ENCODE measurements at places on chromosomes 11 and 22. TPM values are rescaled to one million over a fixed set of nuclear protein-coding genes. Genes with fewer than 3 reads are reported as not detected.

Gene DLG2
- 3.5 TPM for total RNA-seq

Gene DDIAS
- 2.6 TPM for total RNA-seq

Gene RASD2
- total RNA-seq: 0.22 TPM

Gene TMEM41B
- total RNA-seq: 48.6 TPM

Gene PCSK7
- 36.5 TPM for total RNA-seq

Gene THYN1
- 46.6 TPM for total RNA-seq

Gene TBX1
- total RNA-seq: not detected

Gene SHANK2
- 3.2 TPM for total RNA-seq

Gene GGT5
- total RNA-seq: 13.7 TPM

Gene RBFOX2
- total RNA-seq: 175 TPM

Gene NCR3LG1
- 14.4 TPM for total RNA-seq

Gene SULT4A1
- 0.43 TPM for total RNA-seq

Gene C11orf42
- not detected for total RNA-seq

Gene RPS6KB2
- 35.3 TPM for total RNA-seq

Gene FXYD6
- total RNA-seq: 3.9 TPM

Gene HBG1
- not detected for total RNA-seq

Gene HYLS1
- total RNA-seq: 7.3 TPM

Gene PRR33
- not detected for total RNA-seq

Gene APLNR
- not detected for total RNA-seq

Gene ART1
- not detected for total RNA-seq

Gene GLYAT
- not detected for total RNA-seq

Gene SAA2
- total RNA-seq: 0.13 TPM

Gene JOSD1
- 66.5 TPM for total RNA-seq

Gene APOA4
- not detected for total RNA-seq

Gene AIFM3
- 0.52 TPM for total RNA-seq

Gene FZD4
- total RNA-seq: 29.6 TPM

Gene IRAG1
- total RNA-seq: 2.1 TPM

Gene PATE4
- not detected for total RNA-seq

Gene OR5T2
- total RNA-seq: not detected

Gene C22orf31
- not detected for total RNA-seq

Gene OR5B21
- total RNA-seq: 0.22 TPM

Gene JAML
- total RNA-seq: not detected
